ENCODE measurements at places on chromosomes 6 and 20. TPM values are rescaled to one million over a fixed set of nuclear protein-coding genes. Genes with fewer than 3 reads are reported as not detected.

DNA sequence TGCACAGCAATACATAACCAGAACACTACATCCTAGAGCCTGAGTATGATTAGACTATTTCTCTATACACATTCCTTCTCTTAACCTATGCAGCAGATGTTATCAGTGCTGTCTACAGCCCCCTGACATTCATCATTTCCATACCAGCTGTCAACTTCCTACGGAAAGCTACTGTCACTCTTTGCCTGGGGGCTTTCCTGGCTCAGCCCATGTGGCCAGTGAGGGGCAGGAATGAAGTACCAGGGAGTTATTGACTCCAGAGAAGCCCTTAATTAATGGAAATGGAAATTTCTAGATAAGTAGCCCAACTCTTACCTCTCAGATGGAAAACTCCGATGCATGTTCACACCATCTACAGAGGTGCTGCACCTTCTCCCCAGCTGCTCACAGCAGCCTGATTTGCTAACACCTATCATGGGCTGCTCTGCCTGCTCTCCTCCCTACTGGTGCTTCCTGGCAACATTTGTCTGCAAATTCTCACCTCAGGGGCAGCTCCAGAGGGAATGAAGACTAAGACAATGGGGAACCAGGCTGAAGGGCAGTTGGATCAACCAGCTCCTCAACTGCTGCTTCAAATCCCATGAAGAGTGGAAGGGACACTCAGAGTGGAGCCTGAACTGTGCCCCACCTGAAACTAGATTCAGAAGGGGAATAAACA, 59.6 kb downstream of the LINC00237 start:
- no peak for DNase-seq

- DNase-seq: no peak
Observed at GRCh38 chr20:44306927-44307326, 4.1 kb downstream of the FITM2 start.

DNA sequence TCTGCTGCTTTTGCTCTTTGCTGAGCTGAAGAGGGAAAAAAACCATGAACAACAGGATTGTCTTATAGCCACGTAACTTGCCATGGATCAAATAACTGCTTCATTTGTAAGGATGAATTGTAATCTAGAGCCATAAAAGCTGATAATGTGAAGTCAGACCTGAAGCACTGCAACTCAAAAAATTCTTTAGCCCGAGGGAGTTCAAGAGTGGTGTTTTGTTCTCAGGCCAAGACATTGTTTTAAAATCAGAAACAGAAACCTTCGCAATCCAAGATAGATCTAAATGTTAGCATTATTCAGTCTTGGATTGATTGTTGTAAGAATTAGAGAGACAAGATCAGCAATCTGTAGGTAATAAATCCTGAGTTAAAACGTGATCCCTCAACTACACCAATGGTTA, at the start of gene TRAPPC3L:
TRAPPC3L (minus strand) TSS at position 34 of the 400 bp plus-strand sequence. CDS start 170 bp downstream, outside the sequence.
- no peak for DNase-seq

GRCh38 chr20:8432435-8433148, 300.5 kb downstream of the PLCB1 start:
- no peak for DNase-seq

GRCh38 chr20:45489083-45489531, 19.6 kb downstream of the WFDC2 start:
- DNase-seq: no peak

Gene IL20RA
- 10.1 TPM for total RNA-seq

Gene SLC24A3
- 1.3 TPM for total RNA-seq

DNA sequence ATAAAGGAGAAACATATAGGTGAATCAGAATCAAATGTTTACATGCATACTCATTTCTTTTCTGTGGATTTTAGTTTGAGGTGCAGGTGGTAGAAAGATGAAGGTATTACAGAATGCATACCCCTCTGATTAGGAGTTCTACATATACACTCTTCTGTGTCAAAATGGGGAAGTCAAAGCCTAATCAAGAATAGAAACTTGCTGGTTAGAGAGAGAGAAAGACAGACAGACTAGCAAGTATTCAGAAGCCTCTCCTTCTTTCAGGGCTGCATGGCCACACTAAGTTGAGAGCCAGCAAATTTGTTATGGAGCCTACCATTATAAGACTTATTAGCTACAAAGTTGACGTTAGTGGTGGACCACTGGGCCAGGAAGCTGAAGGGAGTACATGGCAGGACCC, 358.3 kb upstream of the EYS start:
- DNase-seq: no peak

GRCh38 chr20:16423311-16424212, 149.7 kb downstream of the KIF16B start:
- no peak for DNase-seq

DNA sequence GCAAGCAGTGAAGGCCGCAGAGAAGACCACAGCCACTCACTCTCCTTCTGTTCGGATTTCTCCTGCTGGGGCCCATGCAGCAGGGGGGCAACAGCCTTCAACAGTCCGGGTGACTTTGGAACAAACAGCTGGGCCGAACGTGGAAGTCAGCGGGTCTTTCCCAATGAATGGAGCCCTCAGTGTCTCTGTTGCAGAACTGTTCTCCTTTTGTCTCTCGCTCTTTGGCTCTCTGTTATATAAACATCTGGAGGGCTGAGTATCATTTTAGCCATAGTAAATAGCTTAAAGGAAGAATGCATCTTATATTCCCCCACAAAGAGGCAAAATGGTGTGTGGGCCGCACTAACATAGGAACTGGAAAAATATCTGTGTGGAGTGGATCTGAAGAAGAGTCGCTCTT, 136.7 kb upstream of the RALGAPA2 start:
- no peak for DNase-seq

Gene CLVS2
- total RNA-seq: 0.05 TPM

GRCh38 chr20:3190681-3191111, 13.8 kb downstream of the DDRGK1 start:
- no peak for DNase-seq

Gene LAMA2
- total RNA-seq: 185 TPM

DNA sequence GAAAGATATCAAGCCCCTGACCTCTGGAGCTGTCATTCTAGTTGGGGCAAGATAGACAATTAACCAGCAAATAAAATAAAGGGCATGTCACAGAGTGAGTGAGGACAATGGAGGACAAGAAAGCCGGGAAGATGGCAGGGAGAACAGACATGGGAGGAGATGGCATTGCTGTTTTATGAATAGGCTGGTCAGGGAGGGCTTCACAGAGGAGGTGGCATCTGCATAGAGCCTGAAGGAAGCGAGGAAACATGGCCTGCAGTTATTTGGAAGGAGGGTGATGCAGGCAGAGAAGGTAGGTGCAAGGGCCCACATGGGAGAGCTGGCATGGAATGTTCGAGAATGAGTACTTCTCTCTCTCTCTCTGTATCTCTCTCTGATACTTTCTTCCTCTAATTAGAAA, 63.7 kb downstream of the EFCAB8 start:
- no peak for DNase-seq

DNA sequence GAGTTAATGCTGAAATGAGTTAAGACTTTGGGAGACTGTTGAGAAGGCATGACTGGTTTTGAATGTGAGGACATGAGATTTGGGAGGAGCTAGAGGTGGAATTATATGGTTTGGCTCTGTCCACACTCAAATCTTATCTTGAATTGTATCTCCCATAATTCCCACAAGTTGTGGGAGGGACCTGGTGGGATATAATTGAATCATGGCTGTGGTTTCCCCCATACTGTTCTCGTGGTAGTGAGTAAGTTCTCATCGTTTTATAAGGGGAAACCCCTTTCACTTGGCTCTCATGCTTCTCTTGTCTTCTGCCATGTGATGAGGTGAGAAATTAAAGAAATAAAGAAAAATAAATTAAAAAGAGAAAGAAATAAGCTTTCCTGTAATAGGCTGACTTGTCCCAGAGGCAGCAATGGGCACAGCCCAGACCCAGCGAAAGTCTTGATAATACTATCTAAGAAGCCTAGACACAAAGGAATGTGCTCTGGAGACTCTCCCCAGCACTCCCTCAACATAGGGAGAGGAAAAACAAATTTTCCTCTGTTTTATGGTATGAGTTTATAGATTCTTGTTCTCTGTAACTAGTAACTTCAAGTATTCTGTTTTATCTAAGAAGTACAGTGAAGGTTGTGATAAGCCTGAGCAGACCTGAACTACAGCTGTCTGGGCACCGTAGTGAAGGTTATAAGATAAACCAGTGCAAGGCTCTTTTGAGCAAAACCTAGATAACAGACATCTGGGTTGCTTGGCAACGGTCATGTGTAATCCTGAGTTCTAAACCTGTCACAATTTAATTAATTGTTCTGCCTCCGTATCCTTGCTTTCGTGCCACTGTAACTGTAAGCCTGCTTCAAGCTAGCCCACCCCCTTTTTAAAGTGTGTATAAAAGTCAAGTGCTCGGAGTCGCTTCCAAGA, 88.9 kb upstream of the ECI2 start:
- no peak for DNase-seq

DNA sequence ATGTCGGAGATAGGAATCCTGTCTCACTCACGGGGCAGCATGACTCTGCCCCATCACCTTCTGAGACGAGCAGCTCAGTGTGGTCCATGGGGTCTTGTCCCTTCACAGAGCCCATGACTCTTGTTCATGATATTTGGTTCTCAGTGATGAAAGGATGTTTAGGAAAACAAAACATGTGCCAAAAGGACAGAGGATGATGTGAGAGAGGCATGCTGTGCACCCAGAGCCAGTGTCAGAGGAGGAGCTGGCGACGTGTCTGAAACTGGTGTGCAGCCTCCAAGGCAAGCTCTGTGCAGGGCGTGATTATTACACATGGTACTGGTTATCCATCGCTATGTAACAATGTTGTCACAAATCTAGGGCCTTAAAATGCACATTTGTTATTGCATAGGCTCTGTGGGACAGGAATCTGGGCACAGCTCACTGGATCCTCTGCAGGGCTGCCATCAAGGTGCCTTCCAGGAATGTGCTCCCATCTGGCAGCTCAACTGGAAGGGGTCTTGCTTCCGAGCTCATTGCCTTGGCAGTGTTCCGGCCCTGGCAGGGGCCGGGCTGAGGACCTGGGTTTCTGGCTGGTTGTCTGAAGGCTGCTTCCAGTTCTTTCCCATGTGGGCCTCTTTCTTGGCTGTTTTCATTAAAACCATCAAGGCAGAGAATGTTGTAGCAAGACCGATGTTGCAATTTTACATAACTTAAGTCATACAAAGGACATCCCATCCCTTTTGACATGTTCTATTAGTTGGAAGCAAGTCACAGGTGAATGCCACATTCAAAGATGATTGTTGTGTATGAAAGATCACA, 175.4 kb downstream of the ERMARD start:
- DNase-seq: no peak

GRCh38 chr6:4581468-4582385, 194.5 kb upstream of the CDYL start:
- no peak for DNase-seq

DNA sequence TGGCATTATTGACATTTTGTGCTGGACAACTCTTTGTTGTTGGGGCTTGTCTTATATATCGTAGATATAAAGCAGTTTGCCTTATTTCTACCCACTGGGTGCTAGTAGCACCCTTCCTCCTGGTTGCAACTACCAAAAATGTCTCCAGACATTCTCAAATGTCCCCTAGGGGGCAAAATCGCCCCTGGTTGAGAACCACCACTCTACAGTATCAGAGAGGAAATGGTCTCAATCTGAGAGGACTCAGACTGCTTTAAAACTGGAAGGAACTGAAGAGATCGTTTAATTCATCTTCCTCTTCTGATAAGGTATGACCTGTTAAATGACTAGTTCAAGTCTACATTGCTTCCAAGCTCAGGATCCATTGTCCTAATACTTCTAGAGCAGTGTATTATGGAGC, 14.9 kb downstream of the SH3BGRL2 start:
- no peak for DNase-seq

DNA sequence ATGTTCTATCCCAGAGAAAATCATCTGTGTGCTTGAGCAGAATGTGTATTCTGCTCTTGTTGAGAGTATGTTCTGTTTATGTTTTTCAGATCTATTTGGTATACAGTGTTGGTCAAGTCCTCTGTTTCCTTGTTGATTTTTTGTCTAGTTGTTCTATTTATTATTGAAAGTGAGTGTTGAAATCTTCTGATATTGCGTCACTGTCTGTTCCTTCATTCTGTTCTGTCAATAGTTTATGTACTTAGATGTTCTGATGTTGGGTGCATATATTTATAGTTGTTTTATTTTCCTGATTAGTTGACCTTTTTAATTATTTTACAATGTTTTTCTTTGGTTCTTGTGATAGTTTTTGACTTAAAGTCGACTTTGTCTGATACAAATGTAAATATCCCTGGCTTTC, 458.7 kb upstream of the HSF2 start:
- DNase-seq: no peak

Gene OR2H1
- not detected for total RNA-seq

DNA sequence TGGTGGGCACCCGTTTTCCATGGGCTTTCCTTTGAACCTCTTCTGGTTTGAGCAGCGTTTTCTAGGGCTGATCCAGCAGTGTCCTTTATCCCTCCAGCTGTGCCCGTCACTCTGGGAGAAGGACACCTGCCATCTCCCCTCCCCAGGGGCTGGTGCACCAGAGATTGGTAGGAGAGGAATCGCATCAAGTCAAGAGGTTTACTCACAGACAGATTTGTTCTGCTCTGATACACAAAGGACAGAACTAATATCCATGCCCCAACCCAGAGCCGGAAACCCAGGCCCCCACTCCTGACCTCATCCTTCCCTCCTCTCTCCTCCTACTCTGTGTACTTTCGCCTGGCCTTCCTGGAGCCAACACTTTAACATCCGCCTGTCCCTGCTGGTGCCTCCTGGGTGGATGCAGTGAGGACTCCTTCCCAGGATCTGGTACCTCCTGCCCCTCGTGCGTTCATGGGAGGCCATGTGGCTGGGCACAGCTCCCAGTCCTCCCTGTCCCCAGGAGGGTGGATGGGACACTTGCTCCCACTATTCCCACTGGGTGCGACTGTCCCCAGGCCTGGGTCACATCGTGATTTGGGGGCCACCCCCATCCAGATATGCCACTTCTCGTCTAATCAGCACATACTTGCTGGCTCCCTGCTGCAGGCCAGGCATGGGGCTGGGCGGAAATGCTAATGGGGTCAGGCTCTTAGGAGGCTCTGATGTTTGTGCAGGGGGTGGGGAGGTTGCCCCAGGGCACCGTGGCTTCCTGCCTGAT, 286.3 kb downstream of the CDH4 start:
- DNase-seq: no peak

Gene BANF2
- not detected for total RNA-seq

DNA sequence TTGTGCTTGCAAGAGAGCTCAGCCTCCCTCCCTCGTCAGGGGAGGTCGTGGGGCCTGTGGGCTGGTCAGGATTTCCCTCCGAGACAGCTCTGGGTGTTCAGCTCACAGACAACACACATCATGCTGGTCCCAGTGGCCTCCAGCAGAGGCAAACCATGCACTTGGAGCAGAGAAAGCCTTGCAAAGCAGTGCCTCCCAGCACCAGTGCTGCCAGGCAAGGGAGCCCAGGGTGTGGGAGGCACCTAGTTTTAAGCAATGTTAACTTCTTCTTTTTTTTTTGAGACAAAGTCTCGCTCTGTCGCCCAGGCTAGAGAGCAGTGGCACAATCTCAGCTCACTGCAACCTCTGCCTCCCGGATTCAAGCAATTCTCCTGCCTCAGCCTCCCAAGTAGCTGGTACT, 34.0 kb upstream of the INSM1 start:
- DNase-seq: no peak

DNA sequence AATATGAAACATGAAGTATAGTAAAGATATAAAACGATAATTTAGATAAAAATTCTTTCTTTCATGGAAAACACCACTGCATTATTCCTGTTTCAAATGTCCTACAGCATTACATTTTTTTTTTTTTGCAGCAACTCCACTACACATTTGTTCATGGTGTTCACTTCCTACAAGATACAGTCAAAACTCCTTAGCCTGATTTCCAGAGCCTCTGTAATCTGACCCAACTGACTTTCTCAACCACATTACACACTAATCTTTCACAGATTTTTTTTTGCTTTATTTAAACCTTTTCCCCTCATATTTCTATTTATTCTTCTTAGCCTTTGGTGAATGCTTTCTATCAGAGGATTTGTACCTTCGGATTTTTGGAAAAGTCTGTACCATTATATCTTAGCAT, 176.5 kb upstream of the PDE7B start:
- DNase-seq: no peak

Data from left ventricle myocardium inferior (tissue), 1 donor.